A549 treated with CpdA at 1 μM for 4 hours (cell line): ENCODE measurements at places on chromosomes 4 and X. TPM values are rescaled to one million over a fixed set of nuclear protein-coding genes. Genes with fewer than 3 reads are reported as not detected.

GPRASP3 gene
- 3.2 to 4.7 TPM (median 3.9 TPM) in 5 replicates for total RNA-seq

NCAPG gene
- total RNA-seq, result 26.5 to 30.1 TPM (median 27.9 TPM) in 5 replicates

LINC00632 gene
- 2.3 to 3.1 TPM (median 2.9 TPM) in 5 replicates for total RNA-seq

NHS gene
- total RNA-seq, result 4.6 to 8.1 TPM (median 5.8 TPM) in 5 replicates
